ENCODE measurements at places on chromosomes 4 and X. TPM values are rescaled to one million over a fixed set of nuclear protein-coding genes. Genes with fewer than 3 reads are reported as not detected.

Gene RNF150
- 0.09 TPM for total RNA-seq

GRCh38 chrX:23332101-23332887 is 2.4 kb upstream of the PTCHD1 start:
- no peak for DNase-seq

DNA sequence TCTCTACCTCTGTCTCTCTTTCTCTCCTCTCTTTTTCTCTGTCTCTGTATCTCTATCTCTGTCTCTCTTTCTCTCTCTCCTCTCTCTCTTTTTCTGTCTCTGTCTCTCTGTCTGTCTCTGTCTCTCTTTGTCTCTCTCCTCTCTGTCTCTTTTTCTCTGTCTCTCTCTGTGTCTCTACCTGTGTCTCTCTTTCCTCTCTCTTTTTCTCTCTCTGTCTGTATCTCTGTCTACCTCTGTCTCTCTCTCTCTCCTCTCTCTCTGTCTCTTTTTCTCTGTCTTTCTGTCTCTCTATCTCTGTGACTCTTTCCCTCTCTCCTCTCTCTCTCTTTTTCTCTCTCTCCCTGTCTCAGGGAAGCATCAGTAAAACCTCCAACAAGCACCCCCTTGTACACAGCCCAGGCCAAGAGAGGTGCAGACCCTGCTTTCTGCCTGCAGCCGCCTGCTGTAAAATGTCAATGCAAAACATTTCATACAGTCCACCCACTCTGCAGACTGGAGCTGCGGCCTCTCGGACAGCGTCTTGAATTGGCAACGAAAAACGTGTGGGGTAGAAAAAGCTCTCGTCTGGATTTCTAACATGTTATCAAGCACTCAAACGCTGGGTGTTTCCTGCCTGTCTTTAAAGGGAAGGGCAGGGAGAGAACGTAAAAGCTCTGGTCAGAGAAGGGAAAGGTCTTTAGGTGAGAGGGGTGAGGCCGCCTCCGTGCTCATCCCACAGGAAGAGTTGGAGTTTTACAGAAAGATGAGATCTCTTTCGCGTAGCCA is 3.7 kb upstream of the SHOX start:
- no peak for DNase-seq

Gene ZNF827
- 18.2 TPM for total RNA-seq

GRCh38 chr4:120683897-120684540 is 238.5 kb downstream of the PRDM5 start:
- DNase-seq, result no peak

- no peak for DNase-seq
Observed at GRCh38 chr4:83546786-83547185, 10.9 kb downstream of the GPAT3 start.

DNA sequence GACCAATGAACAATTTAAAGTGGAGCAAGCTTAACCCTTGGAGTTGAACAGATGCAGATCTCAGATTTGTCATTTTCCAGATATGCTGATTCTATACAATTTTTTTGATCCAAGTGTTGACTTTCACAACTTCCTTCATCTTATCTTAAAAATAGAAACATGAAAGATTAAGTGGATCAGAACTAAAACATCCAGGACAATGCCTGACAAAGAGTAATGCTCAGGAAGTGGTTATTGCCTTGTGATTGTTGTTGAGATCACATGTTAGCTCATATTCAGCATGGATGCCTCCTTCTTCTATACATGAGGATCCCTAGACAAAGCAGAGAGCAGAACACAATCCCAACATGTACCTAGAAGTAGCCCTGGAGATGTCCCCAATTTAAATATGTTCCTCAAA is 160.9 kb downstream of the PPARGC1A start:
- DNase-seq, result no peak

DNA sequence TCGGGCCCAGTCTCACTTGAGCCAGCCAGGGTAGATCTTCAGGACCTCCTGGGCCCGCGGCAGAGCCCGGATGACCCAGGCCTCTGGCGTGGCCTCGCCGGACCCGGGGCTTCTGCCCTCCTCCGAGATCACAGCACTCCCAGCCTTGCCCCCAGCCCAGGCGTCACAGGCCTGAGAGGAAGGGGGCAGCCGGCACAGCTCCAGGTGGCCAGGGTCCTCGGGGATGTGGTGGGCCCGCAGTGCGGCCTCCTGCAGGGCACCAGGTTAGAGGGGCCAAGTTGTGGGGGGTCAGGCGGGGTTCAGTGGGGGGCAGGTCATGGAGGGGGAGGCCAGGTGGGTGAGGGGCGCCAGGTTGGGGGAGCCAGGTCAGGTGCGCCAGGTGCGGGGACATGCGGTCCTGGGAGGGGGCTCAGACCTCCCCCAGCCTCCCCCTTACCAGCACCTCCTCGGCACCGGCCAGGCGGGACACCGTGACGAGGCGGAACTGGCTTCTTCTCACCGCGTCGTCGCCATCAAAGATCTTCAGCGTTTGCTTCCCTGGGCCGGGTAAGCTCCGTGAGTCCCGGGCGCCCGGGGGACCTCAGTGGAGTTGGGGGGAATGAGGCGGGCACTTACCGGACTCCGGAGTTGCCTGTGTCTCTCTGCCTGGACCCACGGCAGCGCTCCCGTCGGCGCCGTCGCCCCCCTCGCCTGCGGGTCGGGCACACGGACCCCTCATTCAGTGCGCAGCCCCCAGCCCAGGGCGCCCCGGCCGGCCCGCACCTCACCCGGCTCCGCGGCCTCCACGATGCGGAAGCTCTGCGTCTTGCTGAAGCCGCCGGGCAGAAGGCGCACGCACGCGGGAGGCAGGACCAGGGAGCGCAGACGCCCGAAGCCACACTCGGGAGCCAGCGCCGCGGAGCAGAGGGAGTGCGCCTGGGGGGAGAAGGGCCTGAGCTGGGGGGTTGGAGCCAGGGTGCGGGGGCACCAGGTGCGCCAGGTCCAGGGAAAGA is 6.0 kb downstream of the DGKQ start:
- no peak for DNase-seq

GRCh38 chr4:16222957-16223527 is 3.2 kb downstream of the TAPT1 start:
- DNase-seq, result no peak

- no peak for DNase-seq
Observed at GRCh38 chr4:183853548-183853940, 51.6 kb upstream of the STOX2 start.

GRCh38 chr4:151824656-151825055 is 63.8 kb upstream of the GATB start:
- no peak for DNase-seq

Gene ZCCHC18
- total RNA-seq, result 10.3 TPM

Gene MAGEB10
- total RNA-seq, result not detected

Gene NEUROG2
- not detected for total RNA-seq

Gene ZIC3
- not detected for total RNA-seq

GRCh38 chrX:35357656-35358055 is 415.1 kb downstream of the FAM47B start:
- no peak for DNase-seq

- DNase-seq, result no peak
Observed at GRCh38 chr4:75434105-75434504, 80.1 kb downstream of the RCHY1 start.

- DNase-seq, result no peak
Observed at GRCh38 chr4:118776157-118776954, 59.6 kb downstream of the SEC24D start.

DNA sequence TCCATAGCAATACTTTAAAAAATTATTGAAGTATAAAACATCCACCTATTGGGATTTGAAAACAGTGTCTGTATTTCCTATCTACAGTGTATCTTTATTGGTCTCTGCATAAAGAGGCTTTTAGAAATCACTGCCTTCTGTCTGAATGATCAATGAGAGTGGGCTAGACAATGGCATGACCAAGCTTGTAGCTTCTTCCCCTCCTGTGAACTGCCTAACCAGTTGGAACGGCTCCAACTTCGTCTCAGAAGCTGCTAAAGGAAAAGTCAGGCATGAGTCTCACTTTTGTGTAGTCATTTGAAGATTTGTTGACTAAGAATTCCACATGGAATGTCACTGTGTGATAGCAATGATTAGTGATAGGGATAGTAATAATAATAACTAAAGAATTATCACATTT is 64.2 kb downstream of the INTS12 start:
- DNase-seq, result no peak

GRCh38 chrX:110442635-110443034 is 84.0 kb downstream of the RTL9 start:
- no peak for DNase-seq

DNA sequence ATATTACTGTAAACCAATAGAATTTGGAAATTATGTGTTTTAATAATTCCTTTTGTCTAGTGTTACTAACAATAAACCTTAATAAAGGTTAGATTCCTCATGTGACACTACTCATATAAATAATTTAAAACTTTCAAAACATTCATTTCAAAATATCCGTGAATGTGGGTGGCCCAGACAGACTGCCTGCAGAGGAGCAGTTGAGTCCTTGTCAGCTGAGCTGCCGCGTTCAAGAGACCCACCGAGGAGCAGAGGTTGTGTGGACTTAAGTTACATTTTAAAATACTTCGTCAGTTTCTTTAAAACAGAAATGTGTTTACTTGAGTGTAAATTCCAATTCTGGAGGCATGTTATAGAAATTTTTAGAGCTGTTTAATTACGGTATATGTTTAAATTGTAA is 64.2 kb upstream of the HGFAC start:
- DNase-seq, result no peak

DNA sequence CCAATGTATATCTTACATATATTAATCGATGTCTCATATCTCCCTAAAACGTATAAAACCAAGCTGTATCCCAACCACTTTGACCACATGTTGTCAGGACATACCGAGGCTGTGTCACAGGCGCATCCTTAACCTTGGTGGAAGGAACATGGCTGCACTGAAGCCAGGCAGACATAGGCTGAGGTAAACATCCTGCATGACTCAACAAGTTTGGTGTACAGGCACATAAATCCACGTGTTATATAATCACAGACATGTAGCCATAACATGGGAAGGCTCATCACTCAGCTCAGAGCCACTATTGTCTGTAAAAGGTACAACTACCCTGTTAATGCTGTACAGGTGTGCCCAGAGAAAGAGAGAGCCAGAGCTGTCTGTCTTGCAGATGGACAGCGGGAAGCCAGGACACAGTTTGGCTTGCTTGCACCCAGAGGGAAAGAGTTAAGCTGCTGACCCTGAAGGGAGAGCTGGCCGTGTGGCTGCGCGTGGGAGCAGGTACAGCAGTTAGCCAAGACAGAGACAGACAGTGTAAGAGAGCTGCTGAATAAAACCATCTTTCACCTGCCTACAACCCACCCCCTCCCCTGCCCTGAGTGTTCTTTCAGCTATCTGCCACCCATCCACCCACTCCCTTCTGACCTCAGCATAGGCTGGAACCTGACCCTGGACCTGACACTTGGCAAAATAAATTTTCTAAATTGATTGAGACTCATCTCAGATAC is 22.3 kb upstream of the ZBTB33 start:
- DNase-seq, result no peak

Gene UGT2B10
- not detected for total RNA-seq

- DNase-seq, result no peak
Observed at GRCh38 chr4:26217961-26218676, 102.7 kb upstream of the RBPJ start.

DNA sequence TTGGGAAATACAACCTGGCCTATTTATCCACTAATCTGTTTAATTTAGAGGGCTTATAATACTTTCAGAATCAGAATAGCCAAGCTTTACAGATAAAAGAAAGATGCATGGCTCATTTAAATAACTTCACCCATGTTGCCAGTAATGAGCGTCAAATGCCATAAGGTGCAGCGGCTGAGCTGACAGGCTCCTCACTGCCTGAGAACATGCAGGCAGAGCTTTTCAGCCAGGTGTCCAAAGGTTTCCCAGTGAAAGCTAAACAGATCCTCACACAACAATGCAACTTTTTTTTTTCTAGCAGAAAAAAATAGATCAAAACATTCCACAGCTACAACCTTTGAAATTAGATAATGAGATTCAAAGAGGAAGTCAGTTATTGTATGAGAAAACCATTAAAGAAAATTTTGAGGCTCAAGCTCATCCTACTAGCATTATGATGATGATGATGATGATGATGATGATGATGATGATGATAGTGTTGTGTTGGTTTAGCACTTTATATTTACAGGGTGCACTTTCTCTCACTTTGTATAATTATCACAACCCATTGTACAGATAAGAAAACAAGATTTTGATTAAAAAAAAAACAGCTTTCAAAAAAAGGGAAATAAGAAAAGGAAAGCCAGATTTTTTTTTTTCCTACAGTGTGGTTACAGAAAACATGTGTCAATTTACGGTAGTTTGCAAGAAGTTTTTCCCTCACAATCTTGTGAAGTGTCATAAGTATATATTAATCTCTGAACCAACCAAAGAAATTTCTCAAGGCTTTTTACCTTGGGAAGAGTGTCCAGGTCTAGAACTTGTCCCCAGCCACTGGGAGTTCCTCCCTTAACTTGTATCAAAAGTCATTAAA is 12.2 kb upstream of the TNIP3 start:
- no peak for DNase-seq

Gene MAGEB17
- total RNA-seq, result not detected

GRCh38 chr4:40586034-40586433 is 43.6 kb downstream of the RBM47 start:
- DNase-seq, result no peak

- DNase-seq, result no peak
Observed at GRCh38 chr4:9938933-9939332, 82.4 kb downstream of the SLC2A9 start.

- no peak for DNase-seq
Observed at GRCh38 chr4:89193843-89194242, 82.5 kb downstream of the TIGD2 start.

- no peak for DNase-seq
Observed at GRCh38 chr4:138487230-138487629, 245.1 kb upstream of the SLC7A11 start.

DNA sequence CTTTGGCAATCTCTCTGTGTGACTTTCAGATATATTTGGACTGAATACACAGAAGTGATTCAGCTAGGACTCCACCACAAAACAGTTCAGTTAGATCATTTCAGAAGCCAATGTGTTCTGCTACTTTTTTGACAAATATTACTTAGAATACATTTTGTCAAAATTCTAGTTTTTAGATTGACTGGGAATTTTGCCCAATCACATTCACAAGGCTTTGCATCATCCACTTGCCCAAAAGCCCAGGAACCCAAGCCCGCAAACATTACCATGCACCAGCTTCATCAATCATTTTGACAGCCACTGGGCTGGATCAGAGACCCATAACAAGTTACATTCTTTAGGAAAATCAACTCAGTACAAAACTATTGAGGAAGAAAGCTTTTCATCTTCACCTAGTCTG is 256.6 kb upstream of the NDST3 start:
- no peak for DNase-seq

GRCh38 chr4:108570993-108571569 is 49.3 kb upstream of the RPL34 start:
- DNase-seq, result no peak

- no peak for DNase-seq
Observed at GRCh38 chr4:175453456-175453855, 358.6 kb downstream of the GPM6A start.

Gene VGLL1
- not detected for total RNA-seq

GRCh38 chr4:41719417-41719816 is 29.1 kb downstream of the PHOX2B start:
- DNase-seq, result no peak

GRCh38 chrX:107978707-107979307 is 3.4 kb downstream of the TEX13B start:
- no peak for DNase-seq

- no peak for DNase-seq
Observed at GRCh38 chrX:154381271-154381670, 2.2 kb downstream of the EMD start.
